ENCODE measurements at places on chromosomes 13 and 19. TPM values are rescaled to one million over a fixed set of nuclear protein-coding genes. Genes with fewer than 3 reads are reported as not detected.

The ZNF699 gene
- 12.1 TPM for total RNA-seq

The SLC7A10 gene
- total RNA-seq: not detected

The ERICH4 gene
- not detected for total RNA-seq

The EXOC3L2 gene
- 0.46 TPM for total RNA-seq

The WTIP gene
- total RNA-seq: 3.5 TPM

The RPL21 gene
- total RNA-seq: 1,217 TPM

The ZNF260 gene
- total RNA-seq: 16.4 TPM

The MYO1F gene
- total RNA-seq: 0.07 TPM

The ZFR2 gene
- total RNA-seq: not detected

The ZNF296 gene
- total RNA-seq: 0.98 TPM

The LILRA6 gene
- total RNA-seq: not detected
